ENCODE measurements at places on chromosomes 3 and 15.

DNA sequence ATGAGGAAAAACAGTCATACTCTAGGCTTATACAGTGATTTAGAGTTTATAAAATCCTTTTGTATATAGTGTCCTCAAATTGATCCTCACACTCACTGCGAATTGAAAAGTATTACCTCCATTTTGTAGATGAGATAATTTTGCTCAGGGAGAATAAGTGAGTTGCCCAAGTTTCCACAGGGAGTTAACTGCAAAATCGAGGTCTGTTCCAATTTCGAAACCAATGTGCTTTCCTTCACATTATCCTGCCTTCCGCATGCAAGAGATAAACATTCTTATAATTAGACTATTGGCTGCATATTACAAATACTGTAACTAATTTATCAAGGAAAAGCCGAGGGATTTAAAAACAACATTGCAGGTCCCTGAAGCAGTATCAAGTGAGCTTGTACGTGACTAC, 667.0 kb downstream of the SQOR start:
- no peak for DNase-seq

DNA sequence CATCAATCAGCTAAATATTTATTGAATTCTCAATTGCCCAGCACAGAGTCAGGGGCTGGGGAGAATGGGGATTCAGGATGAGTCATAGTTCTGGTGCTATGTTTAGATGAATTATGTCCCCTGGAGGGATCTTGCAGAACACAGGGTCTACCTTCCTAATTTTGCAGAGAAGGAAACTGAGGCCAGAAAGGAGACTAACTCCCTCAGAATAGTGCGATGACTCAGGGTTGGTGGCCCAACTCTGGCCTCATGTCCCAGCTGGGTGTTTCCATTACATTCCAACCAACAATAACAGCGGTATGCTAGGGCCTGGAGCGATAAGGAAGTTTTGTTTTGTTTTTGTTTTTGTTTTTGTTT, 270.9 kb downstream of the TLE3 start:
- no peak for DNase-seq

GRCh38 chr15:83549623-83550022, 102.5 kb downstream of the SH3GL3 start:
- DNase-seq, result no peak

GRCh38 chr3:59185591-59186369, 136.0 kb upstream of the CFAP20DC start:
- DNase-seq, result no peak

DNA sequence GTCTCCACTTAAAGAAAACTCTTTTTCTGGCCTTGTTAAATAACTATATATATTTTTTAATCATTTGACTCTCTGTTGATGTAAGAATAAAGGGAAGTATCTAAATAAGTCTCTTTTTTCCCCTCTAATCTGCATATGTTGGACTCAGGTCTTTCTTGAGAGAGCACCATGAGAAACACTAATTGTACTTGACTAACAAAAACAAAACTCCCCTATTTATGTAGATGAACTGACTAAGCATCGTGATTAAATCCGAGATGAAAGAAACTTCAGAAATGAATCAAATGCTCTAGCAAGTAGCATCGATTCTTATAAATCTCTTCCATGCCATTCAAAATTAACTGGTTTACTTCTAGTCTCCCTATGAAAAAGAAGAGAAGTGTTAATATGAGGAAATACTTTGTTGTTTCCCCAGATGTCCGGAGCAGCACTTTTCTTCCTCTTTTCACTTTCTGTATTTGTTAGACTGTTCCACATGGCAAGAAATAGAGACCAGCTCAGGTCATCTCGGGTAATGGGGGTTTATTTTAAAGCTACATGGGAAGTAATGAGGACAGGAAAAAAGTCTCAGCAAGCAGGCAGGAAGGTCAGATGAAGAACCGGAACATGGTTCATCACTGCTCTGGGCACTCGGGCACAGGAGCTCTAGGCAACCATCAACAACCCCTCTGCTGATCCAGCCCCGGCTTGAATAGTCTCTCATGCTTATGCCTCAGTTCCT, 288.3 kb downstream of the CNTN6 start:
- no peak for DNase-seq

DNA sequence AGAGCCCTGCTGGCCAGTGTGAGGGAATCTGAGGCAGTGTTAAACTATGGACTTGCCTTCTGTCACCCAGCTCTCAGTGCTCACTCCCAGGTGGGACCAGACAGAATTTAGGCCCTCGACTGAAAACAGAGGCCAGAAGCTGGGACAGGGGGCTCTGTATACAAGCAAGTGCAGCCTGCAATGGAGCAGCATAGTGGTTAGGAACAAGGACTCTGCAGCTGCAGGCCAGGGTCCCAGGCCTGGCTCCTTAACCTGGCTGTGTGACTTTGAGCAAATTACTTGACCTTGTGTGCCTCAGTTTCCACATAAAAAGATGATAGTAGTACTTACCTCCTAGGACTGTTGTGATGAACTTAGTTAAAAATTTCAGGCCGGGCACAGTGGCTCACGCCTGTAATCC, 39.8 kb downstream of the CMTM7 start:
- no peak for DNase-seq

- no peak for DNase-seq
These were observed 43.4 kb downstream of the FBXO22 start for GRCh38 chr15:75947092-75947491.

GRCh38 chr3:81485444-81485865, 276.0 kb downstream of the GBE1 start:
- DNase-seq, result no peak
